ENCODE measurements at places on chromosomes 6 and 20.

- DNase-seq = no peak
These were observed 1.9 kb upstream of the SFT2D1 start for GRCh38 chr6:166344240-166344639.

- no peak for DNase-seq
These were observed 17.6 kb downstream of the ZHX3 start for GRCh38 chr20:41299899-41300298.

DNA sequence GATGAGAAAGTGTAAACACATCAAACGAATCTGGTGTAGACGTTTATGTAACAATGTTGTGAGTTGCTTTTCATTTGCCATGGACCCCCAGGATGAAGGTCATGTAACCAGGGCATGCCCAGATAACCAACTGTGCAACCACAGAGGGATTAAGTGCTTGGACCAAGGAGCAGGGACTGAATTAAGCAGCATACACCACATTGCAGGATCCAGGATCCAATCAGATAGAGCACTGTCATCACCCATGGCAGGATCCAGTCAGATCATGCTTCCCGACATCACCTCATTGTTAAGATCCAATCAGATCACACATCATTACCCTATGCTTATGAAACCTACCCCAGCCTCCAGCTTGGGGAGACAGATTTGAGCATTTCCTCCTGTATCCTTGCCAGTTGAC is 74.3 kb upstream of the RCAN2 start:
- DNase-seq = no peak

DNA sequence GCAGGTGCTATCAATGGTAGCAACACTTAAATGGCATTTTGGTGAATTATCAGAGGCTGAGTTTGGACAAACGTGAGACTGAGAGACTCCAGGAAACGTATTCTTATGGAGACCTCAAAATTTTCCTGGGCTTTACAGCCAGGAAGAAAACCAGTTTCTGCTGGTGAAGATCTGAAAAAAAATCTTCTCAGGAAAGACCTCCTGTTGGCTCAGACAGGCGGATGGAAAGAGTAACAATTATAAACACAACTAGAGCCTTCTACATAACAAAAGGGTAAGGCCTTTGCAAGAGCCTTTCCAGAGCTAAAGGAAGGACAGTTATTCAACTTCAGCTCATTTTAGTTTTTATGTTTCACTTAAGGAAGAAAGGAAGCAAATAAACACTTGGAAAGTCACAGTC is 274.4 kb downstream of the THBS2 start:
- DNase-seq = no peak

DNA sequence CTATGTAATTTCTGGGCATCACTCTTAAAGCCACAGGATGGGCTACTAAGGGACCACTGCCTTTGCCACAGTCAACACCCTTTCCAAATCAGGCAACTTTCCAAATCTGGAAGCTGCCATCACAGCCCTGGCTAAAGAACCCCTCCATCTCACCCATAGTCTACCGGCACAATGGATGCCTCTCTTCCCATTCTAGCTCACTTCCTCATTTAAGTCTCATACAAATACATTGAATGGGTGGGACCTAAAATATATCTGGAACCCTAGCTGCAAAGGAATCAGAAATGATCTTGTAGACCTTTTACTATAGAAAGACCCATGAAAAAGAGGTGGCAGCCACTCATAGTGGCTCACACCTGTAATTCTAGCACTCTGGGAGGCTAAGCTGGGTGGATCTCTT is 3.3 kb upstream of the TREML4 start:
- no peak for DNase-seq

DNA sequence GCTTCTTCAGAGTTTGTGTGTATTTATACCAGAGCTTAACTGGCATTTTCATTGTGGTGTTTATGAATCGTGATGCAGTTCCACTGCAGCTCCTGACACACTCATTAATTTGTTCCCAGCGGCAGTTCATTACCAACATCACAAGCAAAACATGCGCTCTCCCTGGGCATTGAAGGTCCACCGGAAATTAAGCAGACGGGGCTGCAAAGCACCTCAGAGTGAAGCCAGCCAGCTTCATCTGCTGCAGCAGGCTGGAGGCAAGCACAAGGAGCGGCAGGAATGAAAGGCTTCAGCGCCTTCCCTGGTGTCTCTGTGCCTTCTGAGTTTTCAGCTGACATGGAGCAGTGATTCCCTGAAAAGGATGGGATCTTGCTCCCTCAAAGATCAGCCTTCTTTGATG is 246.0 kb upstream of the SPTLC3 start:
- no peak for DNase-seq

DNA sequence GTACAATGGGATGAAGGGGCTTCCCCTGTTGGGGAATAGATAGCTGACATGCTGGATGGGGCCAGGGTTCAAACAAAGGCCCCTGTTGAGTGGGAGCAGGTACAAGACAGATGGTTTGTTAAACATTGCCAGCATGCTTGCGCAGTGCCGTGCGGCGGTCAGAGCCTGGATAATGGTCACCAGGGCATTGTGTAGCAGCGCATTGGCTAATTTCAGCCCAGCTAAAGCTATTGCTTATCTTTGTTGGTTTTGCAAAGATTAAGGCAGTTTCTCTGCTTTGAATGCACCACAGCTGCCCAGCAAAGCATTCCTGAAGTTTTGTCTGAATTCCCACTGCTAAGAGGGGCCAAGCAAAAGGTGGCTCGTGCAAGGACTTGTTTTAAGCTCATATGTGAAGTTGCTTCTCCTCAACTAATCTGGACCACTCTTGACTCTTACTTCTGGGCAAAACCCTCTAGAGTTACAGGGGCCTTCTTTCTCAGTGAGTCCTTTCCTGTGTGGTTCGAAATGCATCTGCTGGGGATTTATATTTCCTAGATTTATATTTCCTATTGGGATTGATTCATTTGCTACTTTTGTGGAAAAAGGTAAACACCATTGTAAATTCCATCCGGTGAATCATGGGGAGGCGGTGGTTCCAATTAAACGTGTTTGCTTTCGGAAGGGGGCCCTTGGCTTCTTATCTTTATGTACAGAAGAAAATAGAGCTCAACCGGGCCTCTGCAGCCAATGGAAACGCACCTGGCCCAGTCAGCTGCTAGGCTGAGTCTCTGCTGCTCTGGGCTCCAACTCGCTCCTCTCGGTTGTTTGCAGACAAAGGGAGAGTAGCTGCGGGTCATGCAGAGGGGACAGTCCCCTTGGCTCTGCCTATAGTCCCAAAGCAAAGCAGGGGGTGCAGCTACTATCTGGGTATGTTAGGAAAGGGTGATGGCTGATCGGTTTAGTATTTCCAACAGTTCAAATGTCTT is 72.1 kb downstream of the FOXA2 start:
- no peak for DNase-seq

Measured in activated CD4-positive, alpha-beta T cell treated with anti-CD3 and anti-CD28 coated beads, Interleukin-2, amount 50 U/mL, for 1 hour (primary cell).